ENCODE measurements at places on chromosomes 2 and 18.

GRCh38 chr2:62370321-62371250 is 135.4 kb downstream of the TMEM17 start:
- DNase-seq, result no peak

DNA sequence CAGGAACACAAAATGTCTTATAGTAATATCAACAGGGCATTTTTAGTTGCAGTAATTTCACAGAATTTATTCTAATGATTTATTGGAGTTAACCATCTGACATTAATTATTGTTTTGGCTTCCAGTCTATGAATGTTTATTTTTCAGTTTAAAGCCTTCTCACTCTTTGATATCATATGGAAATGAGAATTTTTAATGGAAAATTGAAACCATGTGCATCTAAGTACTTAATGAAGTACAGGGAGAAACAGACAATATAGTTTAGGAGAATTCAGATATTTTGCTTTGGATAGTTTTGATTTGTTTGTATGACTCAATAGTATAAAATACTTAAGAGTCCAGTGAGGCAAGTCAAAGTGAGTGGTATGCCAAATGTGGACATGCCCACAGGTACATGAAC is 126.1 kb downstream of the OLA1 start:
- no peak for DNase-seq

- DNase-seq, result no peak
Observed at GRCh38 chr2:226687641-226688253, 111.9 kb downstream of the IRS1 start.

DNA sequence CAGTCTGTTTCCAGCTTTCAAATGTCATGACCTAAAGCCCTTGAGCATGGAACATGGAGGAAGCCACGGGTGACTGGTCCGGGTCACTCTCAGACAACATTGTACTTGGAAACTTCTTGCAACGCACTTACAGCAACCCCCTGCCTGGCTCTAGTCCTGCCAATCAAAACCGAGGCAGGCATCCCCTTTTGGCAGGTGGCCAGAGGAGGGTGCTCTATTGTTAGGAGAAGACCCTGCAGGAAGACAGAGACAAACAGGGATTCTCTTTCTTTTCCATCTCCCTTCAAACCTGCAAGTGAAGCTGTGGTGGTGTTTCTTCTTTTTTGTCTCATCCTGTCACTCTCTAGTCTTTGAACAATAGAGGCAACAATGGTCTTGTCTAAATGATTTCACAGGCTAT is 667.2 kb downstream of the ZEB2 start:
- DNase-seq, result no peak

DNA sequence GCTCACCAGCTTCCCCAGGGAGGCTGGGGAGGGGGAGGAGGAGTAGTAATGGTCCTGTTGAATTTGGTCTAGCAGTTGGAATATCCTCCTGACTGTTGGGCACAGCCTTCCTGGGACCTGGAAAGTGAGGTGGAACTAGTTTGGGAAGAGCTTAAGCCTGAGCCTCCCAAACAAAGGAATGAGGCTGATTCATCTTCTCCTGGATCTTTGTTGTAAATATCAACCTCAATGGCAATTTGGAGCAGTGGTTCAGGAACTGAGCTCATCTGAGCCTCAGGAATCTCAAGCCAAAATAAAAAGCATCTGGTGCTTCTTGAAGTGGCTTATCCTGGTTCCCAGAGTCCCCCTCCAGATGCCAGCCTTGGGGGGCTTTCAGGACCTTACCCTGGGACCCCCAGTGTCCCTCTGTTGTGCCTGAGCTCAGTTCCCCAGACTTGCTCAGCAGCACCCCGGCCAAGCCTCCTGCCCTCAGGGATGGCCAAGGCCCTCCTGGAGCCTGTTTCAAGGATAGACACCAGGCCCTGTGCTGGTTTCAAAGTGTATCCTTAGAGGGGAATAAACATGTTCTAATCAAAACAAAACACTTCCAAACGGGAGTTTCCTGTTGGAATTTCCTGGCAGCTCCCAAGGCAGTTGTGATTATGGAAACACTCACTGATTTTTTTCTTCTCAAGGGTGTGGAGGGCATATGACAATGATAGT is 112.6 kb downstream of the DDX1 start:
- no peak for DNase-seq

DNA sequence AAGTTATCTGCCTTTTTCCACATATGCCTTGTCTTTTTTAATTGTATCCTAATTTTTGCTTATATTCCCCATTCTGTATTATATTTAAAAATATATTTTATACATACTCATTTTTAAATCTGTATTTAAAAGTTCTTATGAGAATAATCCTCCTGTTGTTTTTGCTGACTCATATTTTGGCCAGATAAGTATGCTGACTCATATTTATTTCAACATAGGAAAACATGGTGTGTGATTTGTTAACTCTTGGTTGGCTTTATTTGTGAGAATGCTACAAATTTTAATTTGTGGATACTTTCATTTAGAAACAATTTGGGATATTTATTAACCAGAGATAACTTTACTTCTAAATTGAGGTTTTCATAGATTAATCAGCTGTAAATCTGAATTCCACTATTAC is 587.7 kb downstream of the CPS1 start:
- DNase-seq, result no peak

GRCh38 chr2:43407935-43408334 is 181.5 kb upstream of the ZFP36L2 start:
- no peak for DNase-seq

- no peak for DNase-seq
Observed at GRCh38 chr2:168087401-168087800, 160.0 kb downstream of the STK39 start.

DNA sequence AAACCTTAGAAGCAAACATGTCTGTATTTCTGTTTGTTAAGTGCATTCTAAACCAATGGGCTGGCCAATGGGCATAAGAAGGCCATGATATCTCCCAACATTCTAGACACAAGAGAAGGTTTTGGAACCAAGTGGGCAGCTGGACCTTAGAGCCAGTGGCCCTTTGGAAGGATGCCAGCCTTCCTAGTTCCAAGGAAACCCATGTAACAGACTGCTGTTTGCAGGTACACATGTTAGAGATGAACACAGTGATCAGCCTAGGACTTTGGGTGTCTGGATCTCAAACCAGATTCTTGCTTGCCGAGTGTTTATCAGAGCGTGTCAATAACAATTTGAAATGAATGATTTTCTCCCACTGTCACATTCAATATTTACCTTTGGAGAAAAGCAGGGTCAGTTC is 97.5 kb upstream of the COPS8 start:
- DNase-seq, result no peak

GRCh38 chr2:222052934-222053367 is 245.8 kb downstream of the PAX3 start:
- no peak for DNase-seq

DNA sequence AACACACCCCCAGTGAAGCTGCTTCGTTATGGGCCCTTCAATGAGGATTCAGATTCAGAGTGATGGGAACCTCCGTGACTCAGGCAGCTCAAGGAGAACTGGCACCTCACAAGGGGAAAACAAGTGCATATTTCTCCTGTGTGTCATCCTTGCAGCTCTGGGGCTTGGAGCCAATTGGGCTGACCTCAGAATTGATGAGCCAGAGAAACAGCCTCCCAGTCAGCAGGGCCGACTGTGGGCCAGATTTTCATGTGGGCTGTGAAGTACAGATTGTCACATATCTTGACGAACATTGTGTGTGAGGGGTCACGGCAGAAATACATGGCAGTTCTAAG is 189.6 kb upstream of the SP5 start:
- no peak for DNase-seq

- no peak for DNase-seq
Observed at GRCh38 chr2:75666911-75667310, 20.3 kb downstream of the MRPL19 start.
